Substantia nigra (tissue), 51 donors: ENCODE measurements at places on chromosomes 7 and 10.

GRCh38 chr7:41887416-41887815 is 184.5 kb upstream of the INHBA start:
- no peak for DNase-seq

GRCh38 chr10:61438141-61438988 is 14.8 kb downstream of the TMEM26 start:
- DNase-seq, result no peak

- no peak for DNase-seq
Measured at GRCh38 chr10:113524539-113525490, 28.0 kb upstream of the HABP2 start.

DNA sequence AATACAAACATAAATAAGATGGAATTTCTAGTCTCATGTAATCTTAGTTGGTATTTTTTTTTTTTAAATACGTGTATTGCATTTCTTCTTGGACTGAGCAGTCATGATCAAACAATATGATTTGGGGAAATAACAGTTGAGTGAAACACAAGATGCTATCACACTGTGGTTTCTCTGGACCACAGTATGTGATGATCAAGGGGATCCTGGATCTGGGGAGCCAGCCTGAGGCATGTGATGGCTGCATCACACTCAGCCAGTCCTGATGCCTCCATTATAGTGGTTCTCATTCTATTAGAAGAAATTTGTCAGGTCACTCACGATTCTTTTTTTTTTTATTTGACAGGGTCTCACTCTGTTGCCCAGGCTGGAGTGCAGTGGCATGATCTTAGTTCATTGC is 495.9 kb upstream of the POT1 start:
- no peak for DNase-seq

GRCh38 chr10:642186-642890 is 47.1 kb downstream of the DIP2C start:
- DNase-seq, result no peak

- no peak for DNase-seq
Measured at GRCh38 chr10:64881257-64881656, 1360.1 kb downstream of the REEP3 start.

DNA sequence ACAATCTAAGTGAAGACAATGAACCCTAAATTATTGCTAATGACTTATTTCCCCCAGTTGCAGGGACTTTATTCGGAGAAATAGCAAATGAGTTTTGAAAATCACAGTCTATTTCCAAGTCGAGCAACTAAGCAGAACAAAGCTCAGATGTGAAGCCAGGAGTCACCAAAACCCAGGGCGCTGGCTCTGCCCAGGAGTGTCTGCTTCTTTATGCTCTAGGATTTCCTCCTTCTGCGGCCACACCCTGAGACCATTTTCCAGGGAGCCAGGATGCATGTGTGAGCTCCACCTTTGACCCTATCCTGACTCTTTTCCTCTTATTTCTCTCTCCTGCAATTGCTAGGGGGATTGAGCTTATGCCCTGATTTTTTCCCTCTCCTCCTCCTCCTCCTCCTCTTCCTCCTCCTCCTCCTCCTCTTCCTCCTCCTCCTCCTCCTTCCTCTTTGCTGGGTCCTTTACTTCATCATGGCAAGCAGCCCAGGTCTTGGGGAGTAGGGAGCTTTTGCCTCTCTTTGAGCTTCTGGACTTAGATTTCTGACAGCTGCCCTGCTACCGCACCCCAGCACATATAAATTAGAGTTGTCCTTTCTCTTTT is 234.4 kb downstream of the ARL4A start:
- no peak for DNase-seq

- no peak for DNase-seq
Measured at GRCh38 chr7:107017965-107018719, 26.4 kb upstream of the PRKAR2B start.

DNA sequence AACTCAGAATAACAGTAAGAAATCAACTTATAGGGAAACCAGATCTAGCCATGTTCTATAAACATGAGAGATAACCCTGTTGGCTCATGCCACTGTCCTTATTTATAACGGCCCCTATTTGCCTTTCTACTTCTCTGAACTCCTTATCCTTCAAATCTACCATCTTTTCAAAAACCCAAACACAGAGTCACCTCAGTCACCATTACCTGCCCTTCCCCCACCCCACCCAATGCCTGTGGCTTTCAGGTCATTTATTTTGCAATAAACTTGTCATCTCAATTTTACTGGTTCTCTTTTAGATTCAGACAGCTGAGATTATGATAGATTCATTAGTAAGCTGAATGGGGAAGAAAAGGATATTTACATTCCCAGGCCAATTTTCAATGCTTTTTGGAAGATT is 53.6 kb downstream of the KMT2C start:
- DNase-seq, result no peak

GRCh38 chr10:100993986-100994708 is 5.5 kb upstream of the LZTS2 start:
- DNase-seq, result peak; percentile 58

DNA sequence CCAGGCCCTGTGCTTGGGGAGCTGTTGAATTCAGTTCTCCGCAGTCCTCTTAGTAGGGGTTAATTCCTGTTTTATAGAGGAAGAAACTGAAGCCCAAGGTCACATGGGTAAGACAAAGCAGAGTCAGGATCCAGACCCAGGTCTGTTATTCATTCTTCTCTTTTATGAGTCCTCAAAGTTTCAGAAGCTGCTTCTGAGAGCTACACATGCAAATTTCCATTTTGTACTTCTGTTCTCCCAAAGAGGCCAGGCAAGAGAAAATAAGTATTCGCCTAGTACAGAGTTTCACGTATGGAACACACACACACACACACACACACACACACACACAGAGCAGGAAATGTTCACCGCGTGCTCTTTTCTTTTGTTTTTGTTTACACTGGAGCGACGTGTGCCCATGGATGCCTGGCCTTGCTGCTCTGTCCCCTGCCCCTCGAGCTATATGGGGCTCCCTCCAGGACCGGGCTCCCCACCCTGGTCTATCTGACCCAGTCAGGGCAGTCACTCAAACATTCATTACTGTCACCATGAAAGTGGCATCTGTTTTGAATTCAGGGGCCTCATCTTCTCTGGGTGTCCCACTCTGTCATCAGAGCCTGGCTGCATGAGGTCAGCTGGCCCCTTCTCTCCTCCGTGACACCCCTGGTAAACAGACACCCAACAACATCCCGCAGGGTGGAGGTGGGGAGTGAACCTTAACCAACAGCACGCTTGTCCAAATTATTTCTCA is 84.4 kb downstream of the TNS3 start:
- DNase-seq, result no peak

- no peak for DNase-seq
Measured at GRCh38 chr7:57427594-57427993, 22.4 kb upstream of the ZNF716 start.

DNA sequence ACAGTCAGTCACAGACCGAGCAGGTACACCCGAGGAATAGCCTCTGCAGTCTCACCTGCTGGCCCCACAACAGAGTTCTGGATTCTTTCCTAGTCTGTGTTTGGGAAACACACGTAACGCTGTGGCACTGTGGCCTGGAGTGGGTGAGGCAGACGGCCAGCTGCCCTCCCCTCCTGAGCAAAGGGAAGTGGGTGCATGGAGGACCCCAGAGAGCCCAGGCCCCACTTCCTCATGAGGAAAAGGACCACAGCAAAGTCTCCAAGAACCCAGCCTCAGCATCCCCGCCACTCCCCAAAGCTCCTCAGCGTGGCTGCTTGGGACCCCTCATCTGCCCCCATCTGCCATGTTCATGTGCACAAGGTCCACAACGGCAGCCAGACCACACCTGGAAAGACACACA is 530.2 kb downstream of the PTPRN2 start:
- DNase-seq, result no peak

GRCh38 chr10:13788711-13789447 is 202.1 kb downstream of the PRPF18 start:
- no peak for DNase-seq

DNA sequence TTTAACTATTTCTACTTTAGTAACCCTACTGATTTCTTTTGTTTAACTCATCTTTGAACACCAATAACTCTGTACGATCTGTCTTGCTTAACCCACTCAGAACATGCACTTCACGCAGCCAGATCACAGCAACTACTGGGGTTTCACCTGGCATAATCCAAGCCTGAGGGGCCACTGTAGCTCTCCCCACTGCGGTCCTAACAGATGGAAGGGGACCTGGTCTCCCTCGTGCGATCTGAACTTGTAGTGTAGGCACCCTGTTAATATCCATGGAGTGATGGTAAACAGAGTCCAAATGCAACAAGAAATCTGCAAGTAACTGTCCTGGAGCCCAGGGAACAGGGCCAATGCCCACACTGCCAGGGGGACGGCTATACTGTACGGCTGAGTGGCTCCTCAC is 45.5 kb downstream of the INSIG1 start:
- DNase-seq, result no peak

- DNase-seq, result no peak
Measured at GRCh38 chr7:12211711-12212485, 804 bp downstream of the TMEM106B start.

DNA sequence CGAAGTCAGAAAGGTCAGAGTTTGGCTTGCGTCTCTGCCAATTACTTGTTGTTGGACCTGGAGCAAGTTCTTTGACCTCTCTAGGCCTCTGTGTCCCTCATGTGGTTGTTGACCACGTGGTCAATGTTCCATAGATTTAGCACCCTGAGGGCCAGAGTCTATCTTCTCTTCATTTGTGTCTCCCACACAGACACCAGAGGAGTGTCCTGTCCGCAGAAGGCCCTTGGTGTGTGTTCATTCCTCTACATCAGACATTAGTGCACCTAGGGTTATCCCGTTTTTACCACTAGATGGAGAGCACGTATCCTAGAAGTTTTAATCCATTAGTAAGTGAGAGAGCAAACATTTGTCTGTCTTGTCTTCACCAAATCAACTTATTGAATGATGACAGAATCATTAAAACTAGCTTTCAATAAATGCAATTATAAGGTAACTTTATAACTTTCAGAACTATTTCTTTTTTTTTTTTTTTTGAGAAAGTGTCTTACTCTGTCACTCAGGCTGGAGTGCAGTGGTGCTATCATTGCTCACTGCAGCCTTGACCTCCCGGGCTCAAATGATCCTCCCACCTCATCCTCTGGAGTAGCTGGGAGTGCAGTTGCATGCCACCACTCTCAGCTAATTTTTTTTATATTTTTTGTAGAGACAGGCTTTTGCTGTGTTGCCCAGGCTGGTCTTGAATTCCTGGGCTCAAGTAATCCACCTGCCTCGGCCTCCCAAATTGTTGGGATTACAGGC is 122.5 kb upstream of the ANKRD1 start:
- no peak for DNase-seq

GRCh38 chr10:68526634-68527307 is 552 bp downstream of the SLC25A16 start:
- DNase-seq, result no peak

GRCh38 chr10:102435133-102435497 is 2.7 kb upstream of the CUEDC2 start:
- no peak for DNase-seq

- no peak for DNase-seq
Measured at GRCh38 chr7:100221767-100222444, 2.2 kb downstream of the PVRIG start.

- no peak for DNase-seq
Measured at GRCh38 chr7:12133865-12134264, 77.2 kb upstream of the TMEM106B start.

GRCh38 chr7:21767300-21767900 is 178.3 kb downstream of the CDCA7L start:
- peak; percentile 6 for DNase-seq

DNA sequence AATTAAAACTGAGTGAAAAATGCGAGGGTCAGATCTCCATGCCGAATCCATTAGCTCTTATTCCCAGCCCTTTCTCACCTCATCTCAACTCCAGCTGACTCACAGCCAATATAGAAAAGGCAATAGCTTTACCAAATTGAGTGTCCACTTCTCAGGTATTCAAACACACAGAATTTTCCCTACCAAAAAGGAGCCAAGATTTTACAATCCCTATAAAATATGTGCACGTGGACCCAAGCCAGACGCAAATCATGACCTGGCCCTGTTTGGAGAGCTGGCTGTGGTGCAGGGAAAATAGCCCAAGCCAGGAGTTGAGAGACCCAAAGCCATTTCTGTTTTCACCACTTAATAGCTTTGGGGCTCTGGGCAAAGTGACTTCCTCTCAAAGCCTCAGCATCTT is 379.7 kb upstream of the AUTS2 start:
- DNase-seq, result no peak

DNA sequence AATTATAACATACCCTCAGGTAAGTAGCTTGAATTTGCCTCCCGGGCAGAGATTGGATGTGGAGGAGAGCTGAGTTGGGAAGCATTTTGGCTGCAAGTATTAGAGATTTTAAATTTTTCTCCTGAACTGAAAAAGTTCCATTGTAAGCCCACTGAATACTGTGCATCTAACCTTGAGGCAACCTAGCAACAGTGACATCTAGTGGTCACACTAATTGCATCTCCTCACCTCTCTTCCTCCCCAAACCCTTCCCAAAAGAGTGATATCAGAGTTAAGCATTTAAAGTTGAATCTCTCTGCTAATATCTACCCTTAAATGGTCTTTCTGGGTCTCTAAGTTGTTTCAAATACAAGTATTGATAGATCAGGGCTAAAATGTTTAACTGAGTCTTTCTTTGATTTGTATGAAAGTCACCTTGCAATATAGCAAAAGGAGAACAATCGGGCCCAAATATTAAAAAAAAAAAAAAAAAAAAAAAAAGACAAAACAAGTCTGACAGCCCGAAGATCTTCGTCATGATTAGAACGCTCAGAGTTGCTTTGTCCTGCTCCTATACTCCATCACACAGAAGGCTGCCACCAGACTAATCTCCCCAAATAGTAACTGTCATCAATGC is 40.4 kb upstream of the DLX5 start:
- DNase-seq, result peak; percentile 0

- DNase-seq, result no peak
Measured at GRCh38 chr10:60578217-60578616, 188.5 kb upstream of the ANK3 start.

- DNase-seq, result no peak
Measured at GRCh38 chr10:62424026-62424425, 49.9 kb downstream of the ZNF365 start.

DNA sequence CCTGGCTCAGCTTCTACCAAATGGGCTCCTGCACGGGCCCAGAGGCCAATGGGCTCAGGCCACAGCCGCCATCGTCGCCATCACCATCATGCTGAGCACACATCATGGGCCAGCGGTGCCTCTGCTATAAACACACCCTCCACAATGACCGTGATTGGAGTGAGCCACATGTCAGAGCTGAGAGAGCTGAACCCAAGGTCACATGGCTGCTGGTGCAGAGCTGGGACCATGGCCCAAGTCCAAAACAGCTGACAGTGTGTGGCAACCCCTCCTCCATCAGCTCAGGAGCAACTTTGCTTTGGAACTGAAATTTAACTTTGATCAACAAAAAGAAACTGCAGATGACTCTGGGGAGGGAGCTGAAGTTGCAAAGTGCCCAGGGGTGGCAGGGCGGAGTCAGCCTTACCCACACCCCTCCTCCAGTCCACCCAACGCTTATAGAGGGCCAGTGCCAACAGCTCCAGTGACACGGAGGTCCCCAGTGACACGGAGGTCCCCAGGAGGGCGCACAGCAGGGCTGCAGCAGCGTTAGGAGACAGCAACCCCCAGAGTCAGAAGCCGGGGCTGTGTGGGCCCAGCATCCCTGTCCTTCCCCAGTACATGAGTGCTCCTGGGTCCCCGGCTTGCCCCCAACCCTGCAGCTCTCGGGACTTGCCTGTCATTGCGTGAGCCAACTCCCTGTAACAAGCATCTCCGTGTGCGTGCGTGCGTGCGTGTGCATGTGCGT is 249.6 kb downstream of the ELFN1 start:
- peak; percentile 66 for DNase-seq
